T-helper 9 cell (primary cell): ENCODE measurements at places on chromosomes 5 and 9.

DNA sequence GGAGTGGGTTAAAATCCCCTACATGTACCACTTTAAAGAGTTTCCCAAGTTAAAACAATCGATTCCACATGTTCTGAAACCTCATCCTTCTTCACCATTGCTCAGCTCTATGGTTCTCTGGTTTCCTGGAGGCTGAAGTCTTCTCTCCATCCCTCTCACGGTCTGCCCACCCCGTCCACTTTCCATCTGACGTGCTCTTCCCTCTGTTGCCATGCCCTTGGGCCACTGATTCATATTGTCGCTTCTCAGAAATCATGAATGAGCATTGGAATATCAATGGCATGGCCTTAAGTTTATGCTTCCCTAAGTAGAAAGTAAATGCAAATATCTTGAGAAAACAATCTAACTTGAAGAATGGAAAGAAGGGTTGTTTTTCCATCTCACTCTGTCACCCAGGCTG is 30.9 kb downstream of the GDNF start:
- DNase-seq: no peak

DNA sequence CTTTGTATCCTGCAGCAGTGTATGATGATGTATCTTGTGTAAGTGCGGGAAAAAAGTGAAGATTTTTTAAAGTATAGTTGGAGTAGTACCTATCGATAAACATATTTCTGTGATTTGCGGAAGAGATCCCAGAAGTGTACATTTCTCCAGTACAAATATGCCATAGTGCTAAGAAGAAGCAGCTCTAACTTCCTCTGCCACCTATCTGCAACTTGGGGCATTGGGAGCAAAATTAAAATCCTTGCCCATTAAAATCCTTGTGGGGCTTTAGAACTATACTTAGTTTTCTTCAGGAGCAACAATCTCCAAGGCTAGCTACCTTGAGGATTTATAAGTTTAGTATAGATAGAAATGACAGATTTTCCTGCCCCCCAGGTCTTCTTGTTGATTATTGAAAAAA is 123.7 kb downstream of the VCAN start:
- DNase-seq: no peak

GRCh38 chr5:138952962-138953361 is 77.8 kb upstream of the LRRTM2 start:
- no peak for DNase-seq

- no peak for DNase-seq
Measured at GRCh38 chr5:56460681-56461191, 227.6 kb upstream of the ANKRD55 start.

- DNase-seq: no peak
Measured at GRCh38 chr5:68709239-68709638, 384.6 kb upstream of the SLC30A5 start.

DNA sequence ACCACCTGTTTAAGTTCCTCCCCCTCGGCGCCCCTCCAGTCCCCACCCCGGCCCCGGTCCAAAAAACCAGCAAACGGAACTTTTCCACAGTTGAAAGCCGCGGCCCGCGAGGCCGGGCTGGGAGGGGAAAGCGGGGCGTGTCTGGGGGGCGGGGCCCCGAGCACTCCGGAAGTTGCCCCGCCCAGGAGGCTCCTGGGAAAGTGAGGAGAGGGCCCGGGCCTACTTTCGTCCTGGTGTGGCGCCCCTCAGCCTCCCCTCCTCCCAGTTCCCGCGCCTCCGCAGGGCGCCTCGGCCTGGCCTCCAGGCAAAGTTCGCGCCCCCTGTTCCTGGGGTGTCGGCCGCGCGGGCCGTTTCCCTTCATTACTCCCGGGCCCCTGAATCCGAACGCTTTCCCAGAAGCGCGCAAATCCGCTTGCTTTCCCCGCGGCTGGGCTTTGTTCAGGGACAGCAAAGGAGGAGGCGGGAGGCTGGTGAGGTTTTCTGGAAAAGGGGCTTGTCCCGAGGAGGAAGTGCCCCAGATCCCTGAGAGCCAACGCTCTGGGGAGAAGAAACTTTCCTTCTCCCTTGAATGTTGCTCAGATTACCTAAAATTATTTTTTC is 4.5 kb upstream of the DMRT3 start:
- no peak for DNase-seq

DNA sequence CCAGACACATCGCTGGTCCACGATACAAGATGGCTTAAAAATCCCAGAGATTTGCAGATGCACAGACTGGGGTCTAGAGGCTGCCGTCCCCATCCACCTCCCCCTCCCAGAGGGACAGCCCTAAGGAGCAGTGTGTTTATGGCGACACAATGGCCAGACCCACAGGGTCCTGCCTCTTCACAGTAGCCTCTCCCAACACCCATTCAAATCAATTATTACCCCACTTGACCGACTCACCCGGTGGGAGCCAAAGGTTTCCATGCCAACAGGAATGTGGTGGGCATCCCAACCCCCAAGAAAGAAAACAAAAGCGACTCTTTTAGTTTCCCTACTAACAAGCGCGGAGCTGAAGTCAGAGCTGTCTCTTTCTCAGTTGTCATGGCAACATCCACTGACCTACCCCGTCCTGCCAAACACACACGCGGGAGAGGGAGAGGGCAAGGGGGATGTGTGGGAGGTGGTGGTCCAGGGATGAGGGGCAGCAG is 209.0 kb downstream of the TTLL11 start:
- DNase-seq: no peak

DNA sequence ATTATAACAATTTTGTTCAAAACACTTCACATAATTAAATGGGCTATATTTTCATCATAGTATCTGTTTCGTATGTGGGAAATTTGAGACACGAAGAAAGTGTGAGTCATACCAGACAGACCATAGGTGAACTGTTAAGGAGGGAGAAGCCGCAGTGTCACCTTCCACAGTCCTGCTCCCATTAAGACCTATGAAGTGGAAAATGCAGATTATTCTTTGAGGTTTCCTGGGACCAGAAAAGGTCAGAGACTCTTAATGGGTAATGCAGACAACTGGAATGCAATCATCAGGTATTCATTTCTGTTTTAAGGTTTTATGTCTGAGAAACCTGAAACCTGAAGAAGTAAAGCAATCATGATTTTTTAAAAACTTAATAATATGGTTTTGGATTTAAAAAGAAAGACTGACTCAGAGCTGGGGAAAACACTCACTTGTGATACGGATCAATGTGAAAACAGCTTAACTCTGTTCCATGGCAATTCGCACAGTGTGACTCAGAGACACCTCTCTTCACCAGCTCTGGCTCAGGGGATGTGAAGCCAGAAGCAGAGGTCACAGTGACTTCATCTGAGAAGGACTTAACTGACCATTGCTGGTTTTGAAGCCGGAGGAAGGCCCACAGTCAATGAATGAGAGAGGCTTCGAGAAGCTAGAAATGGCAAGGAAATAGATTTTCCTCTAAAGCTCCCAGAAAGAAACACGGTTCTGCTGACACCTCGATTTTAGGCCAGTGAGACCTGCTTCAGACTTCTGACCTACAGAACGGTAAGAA is 17.2 kb upstream of the GCNT1 start:
- no peak for DNase-seq

DNA sequence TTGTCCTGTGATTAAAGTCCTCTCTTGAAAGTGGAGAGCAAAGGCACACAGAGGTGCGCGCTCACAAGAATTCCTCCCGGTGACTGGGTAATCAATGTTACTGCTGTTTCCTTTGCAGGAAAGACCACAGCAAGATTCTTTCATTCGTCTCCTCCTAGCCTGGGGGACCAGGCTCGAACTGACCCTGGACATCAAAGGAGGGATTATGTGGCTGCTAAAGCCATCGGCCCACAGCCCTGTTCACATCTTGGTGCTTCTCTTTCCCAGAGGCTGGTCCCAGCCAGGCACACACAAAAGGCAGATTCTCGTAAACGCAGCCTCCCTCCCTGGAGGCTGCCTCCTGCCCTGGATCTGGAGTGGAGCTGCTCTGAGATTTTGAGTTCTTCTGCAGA is 230.9 kb downstream of the FANCC start:
- no peak for DNase-seq

DNA sequence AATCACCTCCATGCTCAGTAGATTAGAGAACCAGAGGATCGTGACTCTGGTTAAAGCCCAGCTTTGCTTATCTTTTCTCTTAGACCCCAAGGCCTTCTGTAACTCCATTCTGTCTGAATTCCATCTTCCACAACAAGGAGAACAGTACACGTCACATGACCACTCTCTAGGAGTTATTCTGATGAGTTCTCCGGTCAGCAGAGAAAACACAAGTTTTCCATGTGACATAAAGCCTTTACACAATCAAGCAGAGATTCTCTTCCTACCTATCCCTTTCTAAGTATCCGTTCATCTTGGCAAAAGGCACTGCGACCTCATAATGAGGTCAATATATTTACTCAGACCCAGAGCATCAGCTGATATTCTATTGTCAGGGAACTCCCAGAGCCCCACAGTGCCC is 112.3 kb downstream of the TRPM6 start:
- DNase-seq: no peak

DNA sequence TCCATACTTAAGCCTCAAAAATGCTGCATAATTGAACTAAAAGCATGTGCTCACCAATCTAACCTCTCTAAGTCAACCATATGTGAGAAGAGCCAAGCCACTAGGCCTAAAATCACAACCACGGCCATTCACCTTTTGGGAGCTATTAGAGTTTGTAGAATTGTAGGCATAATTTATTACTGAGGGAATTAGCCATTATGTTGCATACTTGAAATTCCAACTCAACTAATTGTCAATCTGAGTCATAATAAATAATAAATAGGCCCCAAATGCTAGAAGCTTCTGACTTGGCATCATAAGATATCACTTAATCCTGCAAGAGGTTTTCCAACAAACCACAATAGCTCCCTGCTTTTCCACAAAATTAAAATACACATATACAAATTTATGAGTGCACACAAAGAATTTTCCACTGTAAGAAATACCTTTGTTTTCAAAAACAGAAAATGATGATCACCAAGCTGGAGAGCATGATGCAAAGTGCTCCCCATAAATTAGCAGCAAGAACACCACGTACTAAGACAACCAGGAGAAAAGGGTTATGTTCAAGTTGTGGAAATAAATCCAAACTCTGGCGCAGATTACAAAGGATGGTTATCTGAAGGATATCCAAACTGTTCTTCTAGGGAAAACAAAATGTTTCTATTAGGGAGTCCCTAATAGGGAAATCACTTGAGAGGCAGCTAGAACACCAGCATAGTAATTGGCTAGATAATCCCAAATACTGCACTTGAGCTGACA is 250.0 kb upstream of the SLC30A5 start:
- no peak for DNase-seq

DNA sequence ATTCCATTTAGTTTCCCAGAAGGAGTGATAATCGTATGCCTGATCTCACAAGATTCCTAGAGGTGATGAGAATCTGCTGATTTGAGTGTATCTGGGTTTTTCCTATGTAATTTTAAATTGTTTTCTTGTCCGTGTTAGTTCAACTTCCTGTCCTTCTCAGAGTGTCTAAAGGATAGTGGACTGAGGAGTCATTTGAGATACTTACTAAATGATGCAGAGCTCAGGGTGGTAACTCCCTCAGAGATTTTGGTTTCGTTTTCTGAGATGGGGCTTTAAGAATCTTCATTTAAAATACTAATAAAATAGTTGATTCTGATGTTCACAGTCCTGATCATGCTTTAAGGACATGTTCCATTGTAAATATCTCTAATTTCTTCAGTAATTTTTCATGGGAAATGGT is 30.3 kb downstream of the MELK start:
- no peak for DNase-seq

DNA sequence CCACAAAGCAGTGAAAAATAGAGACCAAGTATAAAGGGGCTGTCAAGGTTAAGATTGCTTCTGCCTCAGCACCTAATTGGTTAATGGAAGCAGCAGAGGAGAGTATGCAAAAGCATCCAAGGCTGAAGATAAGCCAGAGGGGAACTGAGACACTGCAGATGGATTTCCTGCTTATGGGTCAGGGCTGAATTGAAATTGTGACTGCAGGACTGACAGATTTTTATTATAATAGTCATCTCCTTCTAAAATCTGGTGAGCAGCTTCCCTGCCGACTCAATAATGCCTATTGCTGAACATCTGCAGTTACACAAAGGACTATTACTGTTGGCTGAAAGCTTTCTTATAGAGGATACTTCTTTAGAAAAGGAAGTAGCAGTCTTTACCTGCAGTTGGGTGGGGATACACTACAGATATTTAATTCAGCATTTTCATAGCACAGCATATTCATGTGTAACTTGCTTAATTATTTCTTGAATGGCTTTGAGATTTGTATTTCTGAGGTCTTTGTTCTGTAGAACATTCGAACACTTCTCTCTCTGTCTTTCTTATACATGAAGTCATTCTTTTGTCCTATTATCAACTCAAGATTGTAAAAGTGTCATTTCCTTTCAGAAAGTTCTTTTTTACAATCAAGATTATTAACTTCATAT is 363.0 kb upstream of the RIOK2 start:
- DNase-seq: no peak

DNA sequence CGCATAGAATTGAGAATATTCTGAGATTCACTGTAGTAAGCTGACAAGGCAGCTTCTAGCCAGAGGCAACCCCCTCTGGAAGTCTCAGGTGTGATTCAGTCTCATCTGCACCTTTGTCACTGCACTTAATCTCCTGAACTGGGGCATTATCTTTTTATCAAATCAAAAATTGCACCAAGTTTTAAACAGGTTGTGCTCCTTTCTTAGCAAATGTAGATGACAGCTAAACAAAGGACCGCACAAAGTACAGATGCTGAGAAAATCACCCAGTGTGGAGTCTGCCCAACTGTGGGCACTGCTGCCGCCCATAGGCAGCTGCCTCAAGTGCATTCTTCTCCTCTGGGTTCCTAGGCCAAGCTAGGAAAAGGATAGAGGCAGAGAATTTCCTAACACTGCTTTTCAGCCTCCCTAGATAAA is 51.1 kb downstream of the STARD4 start:
- DNase-seq: no peak

GRCh38 chr5:153718713-153719112 is 228.2 kb downstream of the GRIA1 start:
- DNase-seq: no peak

- DNase-seq: no peak
Measured at GRCh38 chr9:113619491-113620376, 156.2 kb downstream of the RGS3 start.

DNA sequence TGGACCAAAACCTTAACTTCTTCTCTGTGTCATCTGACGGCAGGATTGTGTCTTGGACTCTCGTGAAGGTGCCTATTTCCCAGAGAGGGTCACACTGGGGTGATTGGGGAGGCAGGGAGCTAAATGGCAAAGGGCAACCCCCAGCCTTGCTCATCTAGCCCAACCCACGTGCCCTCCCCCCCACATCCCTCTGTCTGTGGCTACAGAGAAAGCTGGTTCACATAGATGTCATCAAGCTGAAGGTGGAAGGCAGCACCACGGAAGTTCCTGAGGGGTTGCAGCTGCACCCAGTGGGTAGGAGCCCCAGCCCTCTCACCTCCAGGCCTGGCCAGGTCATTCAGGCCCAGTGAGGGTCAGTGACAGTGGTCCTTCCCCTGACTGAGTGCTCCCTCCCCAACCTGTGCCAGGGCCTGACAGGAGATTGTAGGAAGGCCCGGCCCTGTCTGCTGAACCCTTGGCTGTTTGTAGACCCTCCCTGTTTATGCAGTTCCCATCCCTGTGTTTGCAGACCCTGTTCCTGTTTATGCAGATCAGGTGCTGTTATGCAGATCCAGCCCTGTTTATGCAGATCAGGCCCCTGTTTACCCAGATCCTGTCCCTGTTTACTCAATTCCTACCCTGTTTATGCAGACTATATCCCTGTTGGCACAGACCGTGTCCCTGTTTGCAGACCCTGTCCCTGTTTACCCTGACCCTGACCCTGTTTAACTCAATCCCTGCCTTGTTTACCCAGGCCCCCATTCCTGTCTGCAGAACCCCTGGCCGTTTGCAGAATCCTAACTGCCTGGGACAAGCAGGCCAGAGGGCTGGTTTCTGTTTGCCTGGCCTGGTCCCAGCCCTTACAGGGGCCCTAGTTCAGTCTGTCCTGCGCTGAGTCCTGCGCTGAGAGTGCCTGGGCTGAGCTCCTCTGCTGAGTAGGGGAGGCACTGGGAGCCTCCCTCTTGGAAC is 10.4 kb downstream of the ENHO start:
- DNase-seq: no peak
